Fibroblast of mammary gland (primary cell): ENCODE measurements at places on chromosomes 12 and 14.

GRCh38 chr12:101957252-101957959, 80.0 kb downstream of the DRAM1 start:
- DNase-seq = peak; percentile 82

DNA sequence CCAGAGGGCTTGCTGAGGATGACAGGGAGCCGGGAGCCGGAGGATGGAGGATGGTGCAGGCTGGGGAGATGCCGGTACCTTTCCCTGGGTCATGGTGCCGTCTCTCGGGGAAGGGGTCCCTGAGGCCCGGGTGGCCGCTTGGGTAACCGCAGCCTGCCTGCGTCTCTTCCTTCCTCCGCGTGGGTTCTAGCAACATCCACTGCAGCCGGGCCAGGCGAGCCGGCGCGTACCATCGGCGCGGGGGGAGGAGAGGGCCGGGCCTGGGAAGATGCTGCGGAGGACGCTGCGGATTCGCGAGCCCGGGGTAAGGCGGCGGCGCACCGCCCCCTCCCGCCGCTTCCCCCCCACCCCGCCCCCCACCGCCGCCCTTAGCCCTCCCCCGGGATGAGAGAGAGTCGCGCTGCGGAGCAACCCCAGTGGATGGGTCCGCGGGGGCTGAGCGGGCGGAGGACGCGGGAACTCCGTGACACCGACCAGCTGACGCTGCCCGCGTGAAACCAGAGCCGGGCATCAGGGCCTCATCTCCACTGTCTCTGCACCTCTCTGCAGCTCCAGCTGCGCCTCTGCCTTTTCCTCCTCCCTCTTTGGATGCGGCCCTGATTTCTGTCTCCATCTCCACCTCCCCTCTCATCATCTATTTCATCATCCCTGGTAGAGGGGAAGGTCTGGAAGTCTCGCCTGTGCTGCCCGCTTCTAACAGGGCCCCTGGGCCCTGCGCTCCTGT, at the start of gene FAIM2:
FAIM2 (minus strand) TSS at position 201 of the 724 bp plus-strand sequence; CDS start at position 93, 108 bp downstream.
- peak; percentile 69 for DNase-seq

DNA sequence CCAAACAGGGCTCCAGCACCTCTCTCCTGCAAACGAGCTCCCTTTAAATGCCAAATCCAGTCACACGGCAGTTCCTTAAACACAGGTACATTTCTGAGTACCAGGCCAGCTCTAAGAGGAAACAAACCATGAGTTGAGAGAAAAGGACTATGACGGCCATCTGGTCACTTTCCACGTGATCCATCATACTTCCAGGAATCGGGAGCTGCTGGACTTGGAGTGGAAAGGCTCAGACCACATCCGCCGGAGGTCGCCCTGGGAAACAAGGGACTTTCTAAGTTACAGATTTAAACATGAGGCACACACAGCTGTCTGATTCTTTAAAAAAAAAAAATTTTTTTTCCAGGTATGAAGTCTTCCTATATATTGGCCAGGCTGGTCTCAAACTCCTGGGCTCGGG, 39.2 kb downstream of the ACADS start:
- DNase-seq = peak; percentile 25

DNA sequence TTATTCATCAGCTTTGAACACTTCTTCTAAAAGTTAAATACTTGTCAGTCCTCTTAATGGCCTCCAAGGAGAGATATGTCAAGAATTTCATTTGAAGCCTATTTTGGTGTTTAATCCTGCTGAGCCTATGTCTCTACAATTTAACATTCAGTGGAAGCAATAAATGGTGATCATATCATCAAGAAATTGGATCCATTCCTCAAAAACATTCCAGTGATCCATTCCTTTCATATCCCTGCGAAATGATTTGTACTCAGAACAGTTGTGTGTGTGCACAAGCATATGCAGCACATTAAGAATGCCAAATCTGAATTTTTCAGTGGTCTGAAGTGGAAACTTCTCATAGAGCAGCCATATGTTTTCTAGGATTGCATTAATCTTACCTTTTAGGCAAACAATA, 373.7 kb upstream of the SYT1 start:
- no peak for DNase-seq

- DNase-seq = peak; percentile 84
Observed at GRCh38 chr14:68947802-68948201, 31.3 kb downstream of the ACTN1 start.

DNA sequence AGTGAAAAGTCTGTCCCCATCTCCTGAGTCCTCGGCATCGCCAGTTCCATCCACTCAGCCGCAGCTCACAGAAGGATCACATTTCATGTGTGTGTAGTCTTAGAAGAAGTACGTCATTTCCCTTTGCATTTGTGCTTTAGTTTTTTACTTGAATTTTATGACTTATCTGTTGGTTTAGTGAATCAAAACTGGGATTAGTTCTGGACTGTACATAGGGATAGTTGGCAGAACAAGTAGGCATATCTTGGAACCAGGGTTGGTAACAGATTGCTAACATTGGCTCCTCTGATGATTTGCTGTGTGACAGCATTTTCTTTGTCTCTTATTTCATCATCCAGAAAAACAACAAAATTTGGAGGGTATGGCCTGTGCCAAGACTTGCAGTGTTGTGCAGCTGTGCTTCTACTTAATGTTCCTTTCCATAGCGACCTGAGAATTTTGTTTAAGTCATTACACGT, 69.6 kb upstream of the AEBP2 start:
- DNase-seq = peak; percentile 75

DNA sequence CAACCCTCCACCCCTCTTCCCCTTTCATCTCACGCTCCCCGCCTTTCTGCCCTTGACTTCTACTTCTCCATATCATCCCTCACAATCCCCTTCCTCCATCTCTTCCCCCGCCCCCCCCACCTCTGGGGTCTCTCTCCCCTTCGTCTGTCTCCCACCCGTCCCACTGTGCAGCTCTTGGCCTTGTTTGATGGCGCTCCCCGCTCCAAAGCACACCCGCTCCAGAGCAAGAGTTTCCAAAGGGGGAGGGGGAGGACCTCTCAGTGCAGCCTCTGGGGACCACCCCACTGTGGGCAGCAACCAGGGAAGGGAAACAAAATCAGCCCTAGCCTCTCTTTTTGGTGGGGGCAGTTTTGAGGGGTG, 774 bp downstream of the CHGA start:
- DNase-seq = no peak

DNA sequence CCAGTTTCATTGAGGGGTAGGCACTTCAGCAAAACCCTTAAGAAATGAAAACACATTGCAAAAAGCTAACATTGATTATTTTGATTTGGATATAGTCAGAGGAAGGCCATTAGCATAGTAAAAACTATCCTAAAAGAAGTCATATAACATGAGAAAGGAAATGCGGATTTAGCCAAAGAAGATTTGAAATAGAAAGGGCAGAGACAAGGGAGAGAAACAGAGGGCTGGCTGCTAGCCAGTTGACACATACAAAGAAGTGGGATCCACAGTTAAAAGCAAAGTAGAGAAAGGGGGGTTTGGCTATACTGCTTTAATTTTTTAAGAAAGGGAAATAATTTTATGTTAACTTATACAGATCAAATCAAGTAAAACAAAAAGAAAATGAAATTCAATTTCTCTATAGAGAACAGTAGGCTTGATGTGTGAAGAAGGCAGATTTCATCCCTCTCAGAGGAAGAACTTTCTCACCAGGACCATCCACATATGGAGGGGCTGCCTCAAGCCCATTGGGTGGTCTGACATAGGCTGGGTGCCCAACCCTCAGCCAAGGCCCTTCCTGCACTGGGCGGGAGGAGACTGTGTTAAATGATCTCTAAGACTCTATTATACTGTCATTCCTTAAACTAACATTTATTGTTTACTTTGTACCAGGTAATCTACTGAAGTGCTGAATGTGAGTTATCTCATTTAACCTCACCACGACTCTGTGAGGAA, 420.3 kb downstream of the CCDC91 start:
- DNase-seq = no peak

- no peak for DNase-seq
Observed at GRCh38 chr14:53220914-53221313, 67.8 kb upstream of the DDHD1 start.

DNA sequence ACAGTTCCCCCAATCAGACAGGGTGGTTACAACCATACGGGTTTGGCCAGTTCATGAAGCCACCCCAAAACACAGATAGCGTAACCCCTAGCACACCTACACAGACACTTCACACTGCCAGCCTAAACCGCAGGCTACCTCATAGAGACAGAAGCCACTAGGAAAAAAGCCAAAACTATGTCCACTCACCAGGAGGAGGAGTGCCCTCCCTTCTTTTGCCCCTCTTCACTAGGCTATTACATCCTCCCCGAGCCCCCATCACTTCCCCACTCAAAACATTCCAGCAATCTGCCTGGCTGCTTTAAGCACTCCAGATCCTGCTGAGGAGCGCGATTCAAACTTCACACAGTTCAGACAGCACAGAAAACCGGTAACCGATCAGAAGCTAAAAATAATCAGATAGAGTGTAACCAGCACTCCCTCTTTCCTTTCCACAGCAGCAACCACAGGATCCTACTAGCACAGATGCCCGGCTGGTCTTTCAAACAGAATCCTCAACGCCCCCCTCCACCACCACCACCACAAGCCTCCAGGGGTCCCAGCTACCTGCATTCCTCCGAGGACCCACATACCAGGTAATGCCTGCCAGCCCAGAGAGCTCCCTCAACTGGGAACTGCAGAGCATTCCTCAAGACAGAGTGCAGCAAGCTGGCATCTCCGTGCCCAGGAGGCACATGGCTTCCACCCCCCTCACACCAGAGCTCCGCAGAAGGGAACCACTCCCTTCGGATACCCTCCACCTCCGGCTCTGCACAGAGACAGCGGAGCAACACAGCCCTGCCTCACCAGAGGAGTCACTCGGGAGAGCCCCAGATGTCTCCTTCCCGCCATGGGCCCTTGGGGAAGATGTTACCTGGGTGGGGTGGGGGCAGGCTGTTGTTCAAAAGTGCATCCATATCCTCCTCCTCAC, 1.5 kb downstream of the CHD4 start:
- DNase-seq = peak; percentile 43

DNA sequence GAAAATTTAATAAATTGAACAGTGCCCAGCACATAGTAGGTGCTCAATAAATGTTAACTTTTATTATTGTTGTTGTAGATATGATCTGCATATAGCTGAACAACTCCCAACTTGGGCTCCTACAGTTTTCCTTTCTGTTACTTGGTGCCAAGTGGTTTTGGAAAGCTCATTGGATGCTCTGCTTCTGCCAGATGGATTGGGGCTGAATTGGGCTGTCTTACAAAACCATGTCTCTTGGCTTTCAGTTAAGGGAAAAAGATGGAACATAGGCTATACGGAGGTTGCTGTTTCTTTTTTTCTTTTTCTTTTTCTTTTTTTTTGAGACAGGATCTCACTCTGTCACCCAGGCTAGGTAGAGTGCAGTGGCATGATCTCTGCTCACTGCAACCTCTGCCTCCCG, 140.7 kb upstream of the PWP1 start:
- peak; percentile 57 for DNase-seq

DNA sequence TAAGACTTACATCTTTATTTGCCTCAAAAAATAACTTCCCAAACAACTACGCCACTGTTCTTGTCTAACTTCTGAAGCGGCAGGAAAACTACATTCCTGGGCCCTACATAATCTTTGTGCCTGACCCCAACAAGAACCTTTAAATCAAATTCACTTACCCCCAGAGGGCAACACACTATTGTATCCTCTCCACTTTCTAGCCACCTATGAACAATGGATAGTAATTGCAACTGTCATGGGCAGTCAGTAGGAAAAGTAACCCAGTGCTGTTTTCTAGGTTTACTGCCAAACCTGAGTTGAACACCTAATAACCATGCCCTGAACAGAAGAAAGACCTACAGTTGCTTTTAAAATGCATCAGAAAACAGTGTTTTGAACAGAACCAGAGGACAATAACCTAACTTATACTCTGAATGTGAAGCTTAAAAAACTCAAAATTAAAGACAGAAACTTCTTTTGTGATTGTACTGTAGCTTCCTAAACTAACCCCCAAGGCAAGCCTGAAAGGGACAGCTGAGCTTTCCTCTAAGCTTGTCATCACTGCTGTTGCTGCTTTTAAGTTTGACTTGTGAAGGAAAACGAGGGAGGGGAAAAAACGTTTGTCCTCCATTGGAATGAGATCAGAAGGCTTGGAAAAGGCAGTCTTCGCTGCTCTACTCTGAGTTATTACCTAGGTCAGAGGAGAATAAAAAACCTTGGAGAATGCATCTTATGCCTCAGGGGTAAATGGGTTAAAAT, 195.7 kb downstream of the SOX5 start:
- no peak for DNase-seq

DNA sequence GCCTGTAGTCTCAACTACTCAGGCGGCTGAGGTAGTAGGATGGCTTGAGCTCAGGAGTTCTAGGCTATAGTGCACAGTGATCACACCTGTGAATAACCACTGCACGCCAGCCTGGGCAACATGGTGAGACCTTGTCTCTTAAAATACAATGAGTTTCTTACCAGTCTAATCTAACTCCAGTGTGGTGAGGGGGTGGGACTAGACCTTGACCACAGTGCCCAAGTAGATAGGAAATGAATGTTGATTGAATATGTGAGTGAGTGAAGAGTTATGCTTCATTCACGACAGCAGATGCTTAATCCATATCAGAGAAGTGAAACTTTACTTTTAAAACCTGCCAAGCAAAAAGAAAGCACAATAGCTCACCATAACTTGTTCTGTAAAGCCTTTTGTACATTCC, 11.2 kb upstream of the AK7 start:
- DNase-seq = no peak

DNA sequence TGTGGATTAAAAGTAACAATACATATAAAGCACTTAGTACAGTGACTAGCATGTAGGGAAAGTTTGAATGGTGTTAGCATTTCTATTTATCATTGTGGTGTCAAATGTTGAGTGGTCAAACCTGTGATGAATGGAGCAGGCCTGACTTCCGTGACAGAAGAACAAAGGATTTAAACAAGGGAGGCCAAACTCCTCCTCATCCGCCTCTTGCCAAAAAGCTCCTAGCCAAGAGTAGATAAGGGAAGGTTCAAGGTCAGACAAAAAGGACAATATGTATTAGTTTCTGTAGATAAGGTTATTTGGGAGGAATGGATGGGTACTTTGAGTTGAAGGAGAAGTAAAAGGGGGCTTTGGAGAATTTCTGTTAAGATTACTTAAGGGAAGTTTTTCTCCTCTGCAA, 6.5 kb downstream of the RNASE7 start:
- DNase-seq = no peak

DNA sequence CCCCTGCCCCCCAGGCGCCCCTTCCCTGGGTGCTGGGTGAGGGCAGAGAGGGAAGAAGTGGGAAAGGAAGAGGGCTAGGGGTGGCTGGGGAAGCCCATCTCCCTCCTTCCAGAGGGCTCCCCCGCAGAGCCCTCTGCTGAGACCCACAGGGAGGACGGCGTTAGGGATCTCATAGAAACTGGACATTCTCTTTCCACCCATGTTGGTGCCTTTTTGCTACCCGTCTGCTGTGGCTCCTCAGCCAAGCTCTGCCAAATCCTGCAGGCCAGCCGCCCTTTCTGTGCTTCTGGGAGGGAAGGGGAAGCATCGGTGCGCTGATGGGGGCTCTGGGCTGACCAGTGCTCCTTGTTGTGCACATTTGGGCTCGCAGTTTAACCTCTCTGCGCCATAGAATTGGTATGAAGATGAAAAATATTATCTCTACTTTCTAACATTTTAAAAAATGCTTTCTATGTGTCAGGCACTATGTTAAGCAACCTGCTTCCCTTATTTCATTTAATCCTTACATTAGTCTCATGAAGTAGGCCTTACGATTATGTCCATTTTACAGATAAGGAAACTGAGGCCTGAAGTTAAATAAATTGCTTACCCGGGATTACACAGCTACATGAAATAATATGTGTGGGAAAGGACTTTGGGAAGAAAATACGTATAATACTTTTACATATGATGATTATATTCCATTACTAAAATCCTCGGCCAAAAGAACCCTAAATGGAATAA, 981 bp downstream of the SLC48A1 start:
- no peak for DNase-seq

GRCh38 chr12:56590237-56590830, 39.8 kb downstream of the BAZ2A start:
- peak; percentile 24 for DNase-seq
